ENCODE measurements at places on chromosomes 2 and 18.

- DNase-seq = no peak
Observed at GRCh38 chr2:115199966-115200365, 757.5 kb downstream of the DPP10 start.

- no peak for DNase-seq
Observed at GRCh38 chr18:67232406-67232805, 284.1 kb downstream of the DSEL start.

DNA sequence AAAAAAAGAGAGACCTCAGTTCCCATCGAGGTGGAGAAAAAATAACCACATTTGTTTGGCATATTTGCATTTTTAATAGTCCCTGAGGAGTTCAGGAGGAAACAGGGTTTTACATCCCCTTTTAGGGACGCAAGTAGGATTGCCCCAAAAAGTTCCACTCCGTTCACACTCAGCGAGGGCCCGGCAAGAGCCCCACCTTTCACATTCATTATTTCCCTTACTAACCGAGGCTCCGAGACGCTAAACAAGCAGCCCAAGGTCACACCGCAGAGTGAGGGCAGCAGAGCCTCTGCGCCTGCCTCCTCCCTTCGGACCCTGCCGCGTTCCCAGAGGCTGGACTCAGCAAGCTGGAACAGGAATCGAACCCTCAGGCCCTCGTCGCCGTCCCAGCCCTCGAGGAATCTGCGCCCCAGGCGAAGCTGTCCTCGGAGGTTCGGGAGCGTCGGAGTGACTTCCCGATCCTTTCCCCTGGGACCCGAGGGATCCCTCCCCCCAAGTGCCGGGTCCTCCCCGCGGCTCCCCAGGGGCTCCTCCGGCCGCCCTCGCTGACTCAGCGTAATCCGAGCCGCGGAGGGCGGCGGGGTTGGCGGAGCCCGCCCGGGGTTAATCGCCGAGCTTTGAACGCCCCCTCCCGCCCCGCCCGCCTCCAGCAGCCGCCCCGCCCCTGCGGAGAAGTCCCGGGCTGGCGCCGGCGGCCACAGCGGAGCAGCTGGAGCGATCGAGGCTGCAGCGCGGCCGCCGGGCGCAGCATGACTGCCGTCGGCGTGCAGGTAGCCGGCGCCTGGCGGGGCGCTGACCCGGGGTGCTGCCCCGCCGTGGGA is at the start of gene TMEM37:
Gene TMEM37, plus strand, starts transcription at position 700 of the 821 bp plus-strand sequence. Its CDS starts 50 bp downstream, at position 750.
- no peak for DNase-seq

DNA sequence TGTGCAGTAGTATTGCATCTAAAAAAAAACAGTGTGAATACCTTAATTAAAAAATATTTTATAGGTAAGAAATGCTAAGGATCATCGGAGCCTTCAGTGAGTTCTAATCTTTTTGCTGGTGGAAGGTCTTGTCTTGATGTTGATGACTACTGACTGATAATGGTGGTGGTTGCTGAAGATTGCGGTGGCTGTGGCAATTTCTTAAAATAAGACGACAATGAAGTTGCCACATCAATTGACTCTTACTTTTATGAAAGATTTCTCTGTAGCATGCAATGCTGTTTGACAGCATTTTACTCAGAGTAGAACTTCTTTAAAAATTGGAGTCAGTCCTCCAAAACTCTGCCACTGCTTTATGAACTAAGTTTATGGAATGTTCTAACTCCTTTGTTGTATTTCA is 36.2 kb downstream of the GLS start:
- no peak for DNase-seq

- no peak for DNase-seq
Observed at GRCh38 chr18:47413327-47413726, 161.9 kb upstream of the SKOR2 start.

GRCh38 chr2:181955010-181955409 is 30.6 kb upstream of the PPP1R1C start:
- no peak for DNase-seq

DNA sequence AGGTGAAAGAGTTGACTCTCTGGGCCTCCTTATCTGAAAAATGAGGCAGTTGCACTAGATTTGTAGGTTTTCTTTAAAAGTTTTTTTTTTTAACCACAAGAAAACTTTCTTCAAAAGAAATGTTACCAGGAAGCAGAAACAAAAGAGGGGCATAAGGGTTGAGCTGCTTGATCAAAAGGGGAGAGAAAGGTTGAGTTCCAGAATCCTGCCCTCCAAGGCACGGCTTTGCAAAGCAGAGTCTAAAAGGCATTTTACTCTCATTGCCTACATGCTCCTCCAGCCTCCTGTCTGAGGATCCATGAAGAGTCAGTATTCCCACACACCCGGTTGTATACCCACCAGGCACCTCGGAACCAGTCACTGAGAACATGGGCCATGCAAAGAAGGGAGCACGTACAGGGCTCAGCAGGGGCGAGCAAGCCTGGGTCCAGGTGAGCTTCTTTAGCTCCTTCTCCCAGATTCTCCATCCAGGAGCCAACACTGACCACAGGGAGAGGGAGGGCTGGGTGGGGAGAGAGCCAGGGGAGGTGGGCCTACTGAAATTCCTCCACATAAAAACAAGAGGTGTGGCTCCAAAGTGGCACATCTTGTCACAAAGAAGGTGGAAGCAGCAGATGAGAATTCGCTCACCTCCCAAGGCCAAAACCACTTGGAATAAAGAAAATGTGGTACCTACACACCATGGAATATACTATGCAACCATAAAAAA is 116.0 kb upstream of the EPC2 start:
- no peak for DNase-seq

- no peak for DNase-seq
Observed at GRCh38 chr2:223591596-223591995, 10.6 kb downstream of the SCG2 start.

DNA sequence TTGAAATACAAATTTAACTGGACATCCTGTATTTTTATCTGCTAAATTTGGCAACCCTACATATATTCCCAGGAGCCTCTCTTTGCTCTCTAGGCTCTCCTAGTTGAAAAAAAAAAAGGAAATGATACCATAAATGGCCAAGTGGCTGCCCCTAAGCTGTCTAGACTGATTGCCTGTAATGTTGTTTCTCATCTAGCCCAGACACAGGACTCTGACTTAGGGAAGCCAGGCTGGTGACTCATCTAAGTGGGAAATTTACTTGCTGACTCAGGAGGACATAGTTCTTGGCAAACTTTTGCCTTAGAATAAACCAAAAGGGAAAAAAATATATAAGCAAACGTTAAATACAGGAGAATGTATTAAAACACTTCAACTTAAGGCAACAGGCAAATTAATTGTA is 14.6 kb upstream of the ITGAV start:
- no peak for DNase-seq

- no peak for DNase-seq
Observed at GRCh38 chr2:162060532-162060931, 13.5 kb downstream of the DPP4 start.

DNA sequence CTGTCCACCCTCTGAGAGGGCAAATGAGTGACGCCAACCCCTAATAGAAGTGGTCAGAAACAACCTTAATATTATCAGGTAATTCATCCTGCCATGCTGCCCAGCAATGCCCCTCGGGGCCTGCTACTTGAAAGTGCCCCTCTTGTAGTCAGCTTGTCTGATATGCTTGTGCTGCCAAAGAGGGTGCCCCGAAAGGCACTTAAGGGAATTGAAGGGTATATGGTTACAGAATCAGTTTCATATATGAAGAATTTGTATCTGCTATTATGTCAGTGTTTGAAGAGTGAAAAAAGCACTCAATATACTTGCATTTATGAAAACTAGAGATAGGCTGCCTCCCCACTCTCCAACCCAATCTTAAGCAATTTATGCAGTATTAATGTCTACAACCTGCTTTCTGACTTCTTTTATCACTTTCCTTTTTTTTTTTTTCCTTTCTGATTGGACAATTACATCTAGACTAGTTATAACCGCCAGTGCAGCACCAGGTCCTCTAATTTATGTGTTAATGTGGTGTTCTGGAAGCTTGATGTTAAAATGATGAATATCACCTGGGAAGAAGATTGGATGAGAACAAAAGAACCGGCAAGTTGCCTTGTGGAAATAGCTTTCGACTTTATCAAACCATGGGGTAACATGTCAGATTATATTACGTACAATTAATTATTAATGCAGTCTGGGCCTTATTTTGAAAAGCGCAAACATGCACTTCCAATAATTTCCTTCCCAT is 646.9 kb upstream of the ACVR2A start:
- DNase-seq = no peak

DNA sequence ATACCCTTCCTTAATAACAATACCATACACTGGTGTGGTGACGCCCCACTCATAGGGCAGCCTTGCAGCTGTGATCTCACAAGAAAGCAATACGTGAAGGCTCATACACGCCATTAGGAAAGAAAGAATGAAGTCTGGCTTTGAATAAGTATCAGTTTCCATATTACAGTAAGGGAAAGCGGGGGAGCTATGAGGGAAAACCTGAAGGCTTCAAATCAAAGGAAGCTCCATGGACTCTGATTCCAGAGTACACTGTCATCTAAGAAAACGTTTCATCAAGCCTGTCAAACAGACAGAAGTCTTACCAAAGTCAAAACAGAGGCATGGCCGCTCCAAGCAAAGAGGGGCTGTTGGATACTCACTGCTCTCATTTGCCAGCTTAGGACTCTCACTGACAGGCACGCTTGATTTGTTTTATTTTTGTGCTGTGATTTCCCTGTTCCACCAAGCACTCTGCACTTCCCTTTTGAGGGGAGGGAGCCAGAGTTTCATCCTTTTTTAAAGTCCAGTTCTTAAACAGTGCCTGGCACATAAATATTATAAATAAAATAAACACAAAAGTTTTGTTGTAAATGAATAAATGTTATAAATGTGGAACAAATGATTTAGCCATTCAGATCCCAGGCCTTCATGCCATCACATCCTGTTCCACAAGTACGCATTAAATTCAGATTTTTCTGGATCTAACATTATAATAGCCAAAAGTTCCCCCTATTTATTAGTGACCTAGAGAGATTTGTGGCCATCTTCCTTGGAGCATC is 221.2 kb downstream of the PIEZO2 start:
- DNase-seq = no peak

DNA sequence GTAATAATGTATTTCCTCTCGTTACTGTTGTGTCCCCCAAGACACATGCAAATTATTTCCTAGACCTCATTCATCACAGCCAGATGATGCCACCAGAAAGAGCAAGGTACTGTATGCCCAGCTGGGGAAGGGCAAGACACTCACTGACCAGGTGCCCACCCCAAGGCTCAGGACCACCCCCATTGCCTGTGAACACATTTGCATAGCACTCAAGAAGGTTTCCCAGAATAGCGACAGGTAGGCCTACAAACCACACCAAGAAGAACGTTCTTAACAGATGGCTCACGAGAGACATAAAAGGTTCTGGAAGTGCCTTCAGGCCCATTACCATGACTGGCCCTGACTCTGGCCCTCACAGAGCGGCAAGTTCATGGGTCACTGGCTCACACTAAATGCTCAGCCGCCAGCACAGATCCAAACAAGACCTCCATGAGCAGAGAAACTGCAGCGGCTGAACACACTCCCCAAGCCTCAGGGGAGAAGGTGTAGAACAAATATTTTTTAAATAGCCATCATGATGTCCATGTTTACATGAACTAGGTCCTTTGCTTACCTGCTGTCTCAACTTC is 44.0 kb downstream of the FAM168B start:
- DNase-seq = no peak

- no peak for DNase-seq
Observed at GRCh38 chr2:27798948-27799645, 27.6 kb downstream of the MRPL33 start.

DNA sequence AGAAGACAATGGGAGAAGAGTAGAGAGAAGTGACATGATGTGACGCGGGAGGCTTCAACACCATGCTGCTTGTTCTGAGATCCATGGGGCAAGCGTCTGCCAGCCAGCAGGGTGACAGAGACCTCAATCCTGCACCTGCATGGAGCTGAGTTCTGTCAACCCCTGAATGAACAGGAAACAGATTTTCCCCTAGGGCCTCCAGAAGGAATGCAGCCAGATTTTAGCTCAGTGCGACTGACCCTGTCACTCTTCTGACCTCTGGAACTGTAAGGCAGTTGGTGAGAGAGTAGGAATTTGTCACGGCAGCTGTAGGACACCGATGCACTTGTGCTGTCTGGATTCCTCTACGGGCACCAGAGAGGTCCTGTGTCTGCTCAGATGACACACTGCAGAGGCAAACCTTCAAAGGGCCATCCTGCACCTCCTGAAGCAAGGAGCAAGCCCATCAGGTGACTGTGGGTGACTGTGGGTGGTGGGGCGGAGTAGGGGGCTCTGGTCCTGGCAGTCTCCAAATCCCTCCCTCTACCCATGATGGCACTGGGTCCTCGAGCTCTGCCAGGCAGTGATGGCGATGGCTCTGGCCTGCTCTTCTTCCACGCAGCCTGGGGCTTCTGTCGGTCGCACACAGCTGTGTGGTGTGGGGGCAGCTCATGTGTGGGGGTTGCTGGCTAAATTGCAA is 194.3 kb upstream of the TWIST2 start:
- no peak for DNase-seq

DNA sequence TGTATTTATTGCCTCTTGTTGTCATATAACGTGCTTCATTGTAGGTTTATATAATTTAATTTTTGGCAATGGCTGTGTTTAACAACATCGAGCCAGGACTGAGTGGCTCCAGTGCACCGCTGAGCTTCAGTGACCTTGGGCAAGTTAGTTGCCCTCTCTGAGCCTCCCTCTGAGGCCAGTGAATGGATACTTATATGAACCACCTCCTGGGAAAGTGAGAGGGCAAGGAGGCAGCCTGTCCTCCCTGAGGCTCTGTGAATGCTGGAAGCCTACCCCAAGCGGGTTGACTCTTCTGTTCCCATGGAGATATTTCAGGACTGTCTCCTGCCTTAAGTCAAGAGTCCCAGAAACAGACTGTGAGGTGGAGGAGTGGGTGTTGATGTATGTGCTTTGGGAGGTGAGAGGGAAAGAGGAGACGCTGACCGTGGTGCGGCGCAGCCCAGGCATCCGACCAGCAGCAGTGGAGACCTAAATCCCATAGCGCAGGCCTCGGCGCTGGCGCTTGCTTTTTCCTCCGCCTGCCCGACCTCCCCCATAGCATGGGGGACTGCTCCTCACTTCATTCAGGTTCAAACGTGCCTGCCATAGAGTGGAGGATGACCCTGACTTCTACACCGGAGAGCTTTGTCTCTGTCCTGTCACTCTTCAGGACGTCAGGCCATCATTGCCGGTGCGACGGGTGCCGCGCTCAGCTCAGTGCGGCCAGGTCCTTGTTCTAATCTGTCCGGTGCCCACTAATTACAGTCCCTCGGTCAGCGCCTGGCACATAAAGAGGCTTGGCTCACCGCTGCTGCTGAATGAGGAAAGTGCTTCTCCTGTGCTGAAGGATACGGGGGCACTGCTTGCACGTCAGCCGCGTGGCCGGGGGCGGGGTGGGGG is 167.3 kb upstream of the HS6ST1 start:
- DNase-seq = no peak

DNA sequence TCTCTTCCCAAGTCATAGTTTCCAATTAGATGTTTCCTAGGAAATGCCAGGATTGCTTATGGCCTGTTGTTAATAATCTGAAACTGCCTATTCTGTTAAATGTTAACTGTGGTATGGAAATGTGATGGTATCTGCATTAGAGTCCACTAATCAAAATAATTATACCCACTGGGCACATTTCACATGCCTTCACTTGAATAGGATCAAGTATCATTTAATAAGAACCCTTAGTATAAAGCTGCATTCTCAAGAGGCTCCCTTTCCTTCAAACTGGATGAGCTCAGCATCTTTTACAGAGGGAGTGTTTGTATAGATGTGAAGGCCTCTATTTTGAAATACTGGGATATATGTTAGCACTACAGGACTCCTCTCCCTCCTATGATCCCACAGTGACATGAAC is 477.2 kb upstream of the VRK2 start:
- no peak for DNase-seq

All from activated T-helper 1 cell treated with Interleukin-2 at 50 U/mL for 16 hours (primary cell).